ENCODE measurements at places on chromosomes 5 and 9. TPM values are rescaled to one million over a fixed set of nuclear protein-coding genes. Genes with fewer than 3 reads are reported as not detected.

TEX48 gene
- not detected for total RNA-seq

PRRT1B gene
- not detected for total RNA-seq

GRM6 gene
- total RNA-seq: not detected

DNA sequence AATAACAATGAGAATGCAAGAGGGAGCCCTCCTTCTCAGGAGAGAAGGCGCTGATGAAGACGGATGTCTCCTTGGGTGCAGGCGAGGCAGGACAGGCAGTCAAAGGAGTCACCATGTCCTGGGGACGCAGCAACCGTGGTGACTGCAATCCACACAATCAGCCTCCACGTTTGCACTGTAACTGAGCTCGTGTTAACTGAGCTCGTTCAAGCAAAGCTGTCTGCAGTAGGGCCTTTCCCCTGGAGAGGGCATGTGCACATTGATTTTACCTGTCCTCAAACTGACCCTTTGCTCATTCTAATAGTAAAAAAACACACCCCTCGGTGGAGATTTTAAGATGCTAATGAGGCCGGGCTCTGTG, 2.8 kb downstream of the SARDH start:
- DNase-seq: no peak

DNA sequence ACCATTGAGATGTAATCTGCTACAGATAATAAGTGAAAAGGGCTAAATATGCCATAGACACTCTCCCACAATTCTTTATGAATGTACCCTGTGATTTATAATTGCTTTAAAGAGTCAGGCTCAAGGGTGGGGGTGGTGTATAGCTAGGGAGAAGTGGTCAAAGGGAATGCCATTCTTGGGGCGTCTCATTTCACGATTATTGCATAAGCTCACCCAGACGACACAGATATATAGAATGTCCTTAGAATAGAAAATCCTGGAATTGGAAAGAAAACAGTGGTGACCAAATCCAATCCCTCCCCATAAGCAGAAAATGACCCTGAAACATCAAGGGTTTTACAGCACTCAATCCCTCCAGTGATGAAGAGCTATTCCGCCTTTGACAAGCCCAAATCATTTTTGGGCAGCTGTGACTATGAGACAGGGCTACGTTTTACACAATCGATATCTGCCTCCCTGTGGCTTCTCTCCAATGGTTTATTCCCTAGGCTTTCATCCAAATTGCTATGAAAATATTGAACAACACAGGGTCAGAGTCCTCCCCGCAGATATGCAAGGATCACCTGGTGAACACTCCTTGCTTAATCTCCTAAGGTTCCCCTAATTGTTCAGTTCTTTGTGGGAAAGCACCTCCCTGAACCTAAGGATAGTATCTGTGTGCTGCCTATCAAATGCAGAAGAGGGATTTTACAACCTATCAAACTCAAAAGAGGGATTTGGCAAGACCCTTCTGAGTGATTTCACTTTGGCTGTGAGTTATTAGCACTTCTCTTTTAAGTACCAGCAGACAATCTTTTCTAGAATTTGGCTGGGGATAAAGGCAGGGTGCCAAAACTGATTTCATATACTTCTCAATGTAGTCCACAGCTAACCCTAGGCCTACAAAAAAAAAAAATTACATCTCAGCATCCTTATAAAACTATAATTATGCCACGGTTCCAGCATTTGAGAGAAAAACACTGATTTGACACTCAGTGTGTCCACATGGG, 144.9 kb upstream of the CDH6 start:
- no peak for DNase-seq

PNPLA7 gene
- 11.6 TPM for total RNA-seq

SLC25A2 gene
- total RNA-seq: 0.54 TPM

- no peak for DNase-seq
Measured at GRCh38 chr5:133467826-133468463, 144.4 kb downstream of the FSTL4 start.

DNA sequence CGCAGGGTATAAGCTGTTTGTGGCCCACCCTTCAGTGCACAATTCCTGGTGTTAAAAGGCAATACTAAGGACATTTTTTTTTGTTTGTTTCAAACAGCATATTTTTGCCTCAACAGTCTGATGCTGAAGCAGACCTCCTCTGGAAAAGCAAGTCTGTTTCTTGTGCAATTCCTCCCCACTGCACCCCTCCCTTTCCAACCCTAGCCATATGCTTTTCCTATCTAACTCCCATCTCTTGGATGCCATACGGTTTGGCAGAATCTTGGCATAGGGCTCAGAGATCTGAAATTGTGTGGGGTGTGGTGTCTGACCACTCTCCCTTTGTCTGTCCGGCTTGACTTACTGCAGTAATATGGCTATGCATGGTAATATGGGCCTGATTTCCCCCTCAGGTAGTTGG, 161.6 kb downstream of the TMEM38B start:
- no peak for DNase-seq

DNA sequence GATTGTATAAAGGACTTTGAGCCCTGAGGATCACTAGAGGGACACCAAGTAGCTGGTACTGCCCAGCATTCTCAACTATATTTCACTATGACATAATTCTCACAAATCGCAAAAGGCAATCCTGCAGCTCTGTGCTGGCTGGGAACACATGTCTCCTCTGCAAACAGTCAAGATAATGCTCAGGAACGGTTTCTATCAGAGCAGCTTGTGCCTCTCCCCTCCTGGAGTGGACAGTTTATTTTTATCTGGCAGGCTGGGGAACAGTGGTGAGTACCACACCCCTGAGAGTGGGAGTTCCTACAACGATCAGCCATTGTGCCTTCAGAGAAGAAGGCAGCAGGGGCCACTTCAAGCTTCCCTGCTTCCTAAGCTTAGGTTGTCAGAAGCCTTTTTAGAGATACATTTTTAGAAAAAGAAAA, 65.8 kb downstream of the ERAP1 start:
- DNase-seq: no peak

BTNL8 gene
- total RNA-seq: under 0.01 TPM

GRCh38 chr5:52339285-52339684, 448.4 kb upstream of the ITGA1 start:
- no peak for DNase-seq

- peak; percentile 47 for DNase-seq
Measured at GRCh38 chr5:57082441-57083067, 91.3 kb upstream of the GPBP1 start.

DNA sequence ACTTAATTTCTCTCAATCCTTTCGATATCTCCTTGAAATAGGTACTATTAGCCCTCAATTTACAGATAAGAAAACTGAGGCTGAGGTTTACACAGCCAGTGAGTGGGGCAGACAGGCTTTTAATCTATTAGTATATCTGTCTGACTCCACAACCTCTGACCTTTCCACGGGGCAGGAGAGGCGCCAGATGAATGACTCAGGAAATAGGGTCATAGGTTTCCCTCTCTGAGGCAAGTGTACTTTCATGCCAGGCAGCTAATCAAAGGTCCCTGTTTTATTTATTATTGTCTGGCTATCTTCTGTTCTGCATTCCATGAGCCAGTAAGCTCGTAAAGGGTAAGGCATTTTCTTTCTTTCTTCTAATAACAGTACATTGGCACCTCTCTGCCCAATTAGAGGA, 79.6 kb upstream of the KLF4 start:
- no peak for DNase-seq

DNA sequence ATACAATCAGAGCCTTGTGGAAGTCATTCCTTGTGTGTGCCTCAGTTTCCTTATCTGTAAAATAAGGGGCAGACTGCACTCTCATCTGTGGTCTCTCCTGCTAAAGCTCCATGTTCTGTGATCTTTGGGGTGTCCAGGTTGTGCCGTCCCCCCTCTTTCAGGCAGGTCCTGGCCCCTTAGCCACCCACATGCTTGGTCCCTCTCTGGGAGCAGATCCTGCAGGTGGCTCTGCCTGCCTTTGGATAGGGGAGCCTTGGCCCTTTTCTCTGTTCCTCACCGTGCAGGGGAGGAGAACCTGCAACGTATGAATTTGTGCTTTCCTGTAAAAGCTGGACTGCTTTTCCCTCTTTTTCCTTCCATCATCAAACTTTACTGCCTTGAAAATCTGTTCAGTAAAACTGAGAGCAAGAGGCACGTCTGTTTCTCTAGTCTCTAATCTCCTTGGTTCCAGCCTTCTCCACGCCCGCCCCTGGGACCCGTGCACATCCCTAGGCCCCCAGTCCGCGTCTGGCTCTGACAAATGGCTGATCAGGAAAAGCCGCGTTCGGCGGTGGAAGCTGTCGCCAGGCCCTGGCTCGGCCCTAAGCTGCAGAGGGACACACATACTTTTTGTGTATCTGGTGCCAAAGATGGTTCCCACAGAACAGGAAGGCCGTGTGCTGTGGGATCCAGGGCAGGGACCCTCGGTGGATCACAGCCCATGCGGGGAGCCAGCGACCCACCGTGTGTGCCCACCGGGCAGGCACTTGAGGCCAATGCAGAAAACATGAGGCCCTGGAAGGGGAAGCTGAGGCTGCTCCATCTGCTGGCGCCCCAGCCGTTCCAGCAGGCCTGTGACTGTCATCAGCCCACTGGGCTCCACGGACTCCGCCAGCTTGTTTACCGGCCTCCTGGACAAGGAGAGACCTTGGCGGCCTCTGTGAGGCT, 43.4 kb upstream of the COL5A1 start:
- DNase-seq: peak; percentile 14

DNA sequence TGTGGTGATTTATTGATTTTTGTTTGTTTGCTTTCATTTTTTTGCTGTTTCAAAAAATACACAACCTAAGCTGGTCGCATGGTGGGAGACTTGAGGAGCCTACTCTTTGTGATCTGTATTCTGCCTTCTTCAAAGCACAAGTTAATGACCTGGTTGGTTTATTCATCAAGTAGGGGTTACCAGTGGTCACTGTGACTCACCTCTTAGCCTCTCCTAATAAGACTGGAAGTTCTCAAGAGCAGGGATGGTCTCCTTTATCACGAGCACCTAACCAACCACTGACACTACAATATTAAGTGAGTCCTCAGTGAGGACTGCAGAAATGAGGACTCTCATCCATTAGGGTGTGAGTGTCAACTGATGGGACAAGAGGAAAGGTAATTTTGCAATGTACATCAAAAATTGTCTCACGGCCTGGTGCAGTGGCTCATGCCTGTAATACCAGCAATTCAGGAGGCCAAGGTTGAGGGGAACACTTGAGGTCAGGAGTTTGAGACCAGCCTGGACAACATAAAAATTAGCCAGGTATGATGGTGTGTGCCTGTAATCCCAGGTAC, 13.6 kb upstream of the MTMR12 start:
- DNase-seq: no peak

- no peak for DNase-seq
Measured at GRCh38 chr5:124724357-124725039, 21.9 kb downstream of the ZNF608 start.

ERAP2 gene
- total RNA-seq: 9.7 TPM

GRCh38 chr9:27278374-27278773, 18.6 kb downstream of the EQTN start:
- no peak for DNase-seq

CAMK2A gene
- under 0.01 TPM for total RNA-seq

DNA sequence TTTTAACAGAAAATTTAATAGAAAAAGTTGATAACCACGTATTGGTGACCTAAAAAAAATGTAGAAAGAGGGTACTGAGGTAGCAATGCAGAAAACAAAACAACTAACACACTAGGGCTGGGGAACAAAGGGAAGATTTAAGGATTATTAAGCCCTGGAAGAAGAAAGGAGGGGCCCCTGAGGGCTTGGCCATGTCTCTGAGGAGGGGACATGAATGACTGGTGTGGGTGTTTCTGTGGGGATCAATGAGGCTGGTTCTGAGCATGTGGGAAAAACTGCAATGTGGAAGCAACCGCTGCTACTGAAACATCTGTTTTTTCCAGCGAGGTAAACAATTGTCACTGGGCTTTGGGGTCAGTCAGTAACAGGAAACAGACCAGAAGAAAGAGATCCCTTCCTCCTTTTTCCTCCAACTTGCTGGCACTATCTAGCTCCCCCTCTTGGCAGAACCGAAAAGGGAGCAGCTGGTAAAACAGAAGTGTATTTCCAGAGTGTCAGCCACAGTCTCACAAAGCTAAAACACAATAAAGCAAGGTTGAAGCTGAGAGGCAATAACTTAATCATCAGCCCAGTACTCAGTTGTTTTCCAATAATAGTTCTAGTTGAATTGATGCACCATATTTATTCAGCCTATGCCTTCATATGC, 48.3 kb downstream of the ATPSCKMT start:
- no peak for DNase-seq

DNA sequence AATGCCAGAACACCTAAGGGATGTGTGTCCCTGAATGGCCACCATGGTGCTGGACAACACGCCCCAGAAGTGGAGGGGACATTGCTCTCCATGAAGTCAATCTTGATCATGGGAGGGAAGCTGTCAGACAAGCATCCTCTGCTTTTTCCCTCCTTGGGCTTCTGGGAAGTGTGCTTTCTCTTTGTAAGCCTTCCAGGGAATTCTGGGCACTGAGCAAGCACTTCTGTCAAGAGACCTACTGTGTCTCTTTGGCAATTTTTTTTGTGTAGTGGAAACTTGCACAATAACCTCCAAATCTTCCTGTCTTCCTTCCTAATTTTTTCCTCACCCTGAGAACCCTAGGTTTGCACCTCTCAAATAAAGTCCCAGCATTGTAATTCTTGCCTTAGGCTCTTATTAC, 132.0 kb downstream of the SEC61B start:
- no peak for DNase-seq

FAM221B gene
- not detected for total RNA-seq

GRCh38 chr5:1006656-1007071, 1.9 kb upstream of the NKD2 start:
- no peak for DNase-seq

SLIT3 gene
- under 0.01 TPM for total RNA-seq

DNA sequence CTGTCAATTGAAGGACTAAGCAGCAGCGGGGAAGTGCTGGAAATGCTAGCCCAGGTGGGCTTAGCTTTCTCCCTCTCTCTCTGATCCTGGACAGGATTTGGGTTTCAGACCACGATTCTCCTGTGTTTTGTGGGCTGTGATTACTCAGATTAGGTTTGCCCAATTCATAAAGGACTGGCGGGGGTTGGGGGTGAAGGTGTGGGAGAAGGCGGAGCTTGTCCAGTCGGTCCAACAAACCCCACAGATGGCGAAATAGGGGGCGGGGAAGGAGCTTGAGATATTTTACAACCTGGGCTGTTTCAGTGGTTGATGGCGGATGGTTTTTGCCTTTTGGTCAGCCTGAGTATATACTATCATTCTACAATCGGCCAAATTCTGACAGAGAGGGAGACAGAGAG, 35.2 kb downstream of the PCDHAC2 start:
- DNase-seq: no peak

GRCh38 chr9:83466877-83467276, 71.3 kb downstream of the FRMD3 start:
- no peak for DNase-seq

Measured in hematopoietic multipotent progenitor cell (in vitro differentiated cells).